Omental fat pad (tissue), 4 donors: ENCODE measurements at places on chromosomes 1 and 21. TPM values are rescaled to one million over a fixed set of nuclear protein-coding genes. Genes with fewer than 3 reads are reported as not detected.

The TNFRSF9 gene
- total RNA-seq = 0.46 TPM

The CTXND2 gene
- not detected for total RNA-seq

The CLCA2 gene
- total RNA-seq = 1.0 TPM

The SNX7 gene
- total RNA-seq = 17.0 TPM

The CASP9 gene
- total RNA-seq = 9.8 TPM

The WNT3A gene
- total RNA-seq = not detected

The FCRL6 gene
- 1.8 TPM for total RNA-seq

The SPRR5 gene
- not detected for total RNA-seq

The VWA5B1 gene
- total RNA-seq = not detected

The GNG4 gene
- not detected for total RNA-seq

The HP1BP3 gene
- 202 TPM for total RNA-seq
